GM12878 (cell line): ENCODE measurements at places on chromosomes 5 and 9. TPM values are rescaled to one million over a fixed set of nuclear protein-coding genes. Genes with fewer than 3 reads are reported as not detected.

- H3K4me1 ChIP-seq: peaks cover 12% of the 10 kb centered on the region
- H3K4me3 ChIP-seq: no peak overlapping the region
- no peak overlapping the region for H3K27ac ChIP-seq
- H3K27me3 ChIP-seq: peaks cover 2% of the 10 kb centered on the region; the same call in 1 of the 2 replicates
Measured at GRCh38 chr9:126413391-126414068, 86.9 kb downstream of the MVB12B start.

DNA sequence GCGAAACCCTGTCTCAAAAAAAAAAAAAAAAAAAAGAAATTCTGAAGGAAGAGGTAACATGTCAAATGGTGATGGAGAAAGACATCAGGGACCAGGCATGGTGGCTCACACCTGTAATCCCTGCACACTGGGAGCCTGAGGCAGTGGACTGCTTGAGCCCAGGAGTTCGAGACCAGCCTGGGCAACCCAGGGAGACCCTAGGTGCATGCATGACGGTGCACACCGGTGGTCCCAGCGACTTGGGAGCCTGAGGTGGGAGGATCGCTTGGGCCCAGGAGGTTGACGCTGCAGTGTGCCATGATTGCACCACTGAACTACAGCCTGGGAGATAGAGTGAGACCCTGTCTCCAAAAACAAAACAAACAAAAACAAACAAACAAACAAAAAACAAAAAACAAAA, 1.8 kb downstream of the ISCA1 start:
- H3K4me1 ChIP-seq: peaks cover 5% of the 10 kb centered on the region; the same call in 1 of the 2 replicates
- no peaks in the 10 kb centered on the region for H3K27me3 ChIP-seq
- peak overlapping the region; percentile 83 for H3K4me3 ChIP-seq

DNA sequence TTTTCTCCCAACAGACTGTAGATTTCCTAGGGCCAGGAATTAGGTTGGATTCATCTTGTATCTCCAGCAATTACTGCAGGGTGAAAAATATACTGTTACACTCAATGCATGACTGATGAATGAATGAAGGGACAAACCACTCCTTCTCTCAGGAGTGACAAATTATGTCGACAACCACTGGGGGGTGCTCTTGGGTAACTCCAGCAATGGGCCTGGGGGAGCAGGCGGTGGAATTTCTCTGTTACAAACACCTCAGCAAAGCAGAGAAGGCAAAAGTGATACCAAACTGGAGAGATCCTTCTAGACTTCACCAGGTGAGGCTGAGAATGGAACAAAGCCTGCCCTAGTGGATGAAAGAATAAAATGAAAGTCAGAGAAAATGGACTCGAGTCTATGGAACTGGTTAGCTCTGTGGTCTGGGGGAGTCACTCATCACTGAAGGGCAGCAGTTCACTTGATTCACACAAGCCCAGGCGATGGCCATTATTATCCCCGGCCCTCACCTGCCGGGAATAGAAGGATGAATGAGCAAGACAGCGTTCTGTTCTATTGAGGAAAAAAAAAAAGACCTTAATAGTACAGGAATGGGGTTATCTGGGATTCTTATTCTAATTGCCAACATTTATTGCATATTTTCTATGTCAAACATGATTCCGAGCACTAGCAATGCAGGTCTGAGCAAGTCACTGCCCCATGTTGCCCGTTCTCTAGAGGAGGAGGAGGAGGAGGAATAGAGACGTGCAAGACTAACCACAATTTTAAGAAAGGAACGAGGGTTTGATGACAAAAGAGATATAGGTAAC, 341.1 kb downstream of the ASTN2 start:
- no peak for DNase-seq
- H3K36me3 ChIP-seq: no peaks in the 10 kb centered on the region
- no peaks in the 10 kb centered on the region for H3K4me1 ChIP-seq
- no peak overlapping the region for H3K27ac ChIP-seq
- H3K27me3 ChIP-seq: no peaks in the 10 kb centered on the region; the same call in 1 of the 2 replicates

GRCh38 chr5:119811458-119811857, 182.1 kb downstream of the FAM170A start:
- no peak overlapping the region for H3K27ac ChIP-seq
- no peak for DNase-seq
- H3K27me3 ChIP-seq: no peaks in the 10 kb centered on the region
- H3K4me3 ChIP-seq: no peak overlapping the region
- no peaks in the 10 kb centered on the region for H3K4me1 ChIP-seq
- H3K36me3 ChIP-seq: no peaks in the 10 kb centered on the region

DNA sequence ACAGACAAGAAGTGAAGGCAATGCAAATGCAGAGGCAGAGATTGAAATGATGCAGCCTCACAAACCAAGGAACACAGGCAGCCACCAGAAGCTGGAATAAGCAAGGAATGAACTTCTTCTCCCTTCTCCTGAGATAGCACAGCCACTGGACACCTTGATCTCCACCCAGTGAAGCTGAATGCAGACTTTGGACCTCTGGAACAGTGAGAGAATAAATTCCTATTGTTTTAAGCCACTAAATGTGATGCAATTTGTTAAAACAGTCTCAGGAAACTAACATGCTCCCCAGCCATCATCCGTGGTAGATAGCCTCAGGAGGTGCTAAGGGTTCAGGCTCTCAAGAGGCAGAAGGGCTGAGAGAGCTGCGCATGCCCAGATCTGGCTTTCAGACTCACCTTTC, 512.2 kb upstream of the ZNF608 start:
- no peak overlapping the region for H3K4me3 ChIP-seq
- DNase-seq: no peak
- H3K27ac ChIP-seq: no peak overlapping the region
- no peaks in the 10 kb centered on the region for H3K27me3 ChIP-seq
- no peaks in the 10 kb centered on the region for H3K36me3 ChIP-seq
- no peaks in the 10 kb centered on the region for H3K4me1 ChIP-seq

DNA sequence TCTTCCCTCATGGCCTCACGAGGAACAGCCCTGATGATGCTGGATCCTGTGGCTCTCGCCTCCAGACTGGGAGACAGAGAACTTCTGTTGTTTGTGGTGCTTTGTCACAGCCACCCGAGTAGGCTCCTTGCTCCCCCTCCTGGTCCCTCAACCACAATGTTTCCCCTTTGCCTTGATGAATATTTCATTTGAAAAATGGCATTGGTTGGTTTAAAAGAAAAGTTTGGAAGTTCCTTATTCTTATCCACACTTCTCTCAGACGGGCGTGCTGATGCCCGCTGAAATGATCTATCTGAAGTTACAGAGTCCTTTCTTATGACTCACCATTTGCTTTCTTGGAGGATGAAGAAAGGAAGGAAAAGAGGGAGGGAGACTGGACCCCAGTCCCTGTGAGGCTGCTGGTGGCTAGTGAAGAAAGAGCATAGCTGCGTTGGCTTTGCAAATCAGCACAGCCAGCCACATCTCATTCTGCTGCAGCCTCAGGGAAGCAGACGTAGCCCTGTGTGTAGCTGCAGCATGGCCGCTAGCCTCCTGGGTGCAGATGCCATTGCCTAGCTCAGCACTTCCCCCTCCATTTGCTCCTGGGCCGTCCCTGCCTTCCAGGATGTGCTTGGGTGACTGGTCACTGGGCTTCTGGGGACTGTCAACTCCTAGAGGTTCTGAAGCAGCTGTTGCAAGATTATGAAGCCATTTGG, 185.9 kb downstream of the ERCC6L2 start:
- H3K27me3 ChIP-seq: no peaks in the 10 kb centered on the region
- DNase-seq: no peak
- no peaks in the 10 kb centered on the region for H3K36me3 ChIP-seq
- H3K4me1 ChIP-seq: no peaks in the 10 kb centered on the region
- H3K27ac ChIP-seq: no peak overlapping the region

The C5 gene
- 1.4 and 1.5 TPM in 2 replicates for total RNA-seq

The UQCRQ gene
- total RNA-seq: 443 and 445 TPM in 2 replicates
